ENCODE measurements at places on chromosomes 13 and 19.

GRCh38 chr19:45250216-45250831 lies 747 bp upstream of the MARK4 start:
- DNase-seq: no peak

GRCh38 chr13:20702915-20703779 lies at the start of gene IL17D:
IL17D (plus strand) TSS chr13:20703699; CDS start chr13:20704002, 303 bp downstream.
- DNase-seq: peak; percentile 40

- no peak for DNase-seq
Observed at GRCh38 chr19:5156231-5156986, 184.2 kb downstream of the PTPRS start.

DNA sequence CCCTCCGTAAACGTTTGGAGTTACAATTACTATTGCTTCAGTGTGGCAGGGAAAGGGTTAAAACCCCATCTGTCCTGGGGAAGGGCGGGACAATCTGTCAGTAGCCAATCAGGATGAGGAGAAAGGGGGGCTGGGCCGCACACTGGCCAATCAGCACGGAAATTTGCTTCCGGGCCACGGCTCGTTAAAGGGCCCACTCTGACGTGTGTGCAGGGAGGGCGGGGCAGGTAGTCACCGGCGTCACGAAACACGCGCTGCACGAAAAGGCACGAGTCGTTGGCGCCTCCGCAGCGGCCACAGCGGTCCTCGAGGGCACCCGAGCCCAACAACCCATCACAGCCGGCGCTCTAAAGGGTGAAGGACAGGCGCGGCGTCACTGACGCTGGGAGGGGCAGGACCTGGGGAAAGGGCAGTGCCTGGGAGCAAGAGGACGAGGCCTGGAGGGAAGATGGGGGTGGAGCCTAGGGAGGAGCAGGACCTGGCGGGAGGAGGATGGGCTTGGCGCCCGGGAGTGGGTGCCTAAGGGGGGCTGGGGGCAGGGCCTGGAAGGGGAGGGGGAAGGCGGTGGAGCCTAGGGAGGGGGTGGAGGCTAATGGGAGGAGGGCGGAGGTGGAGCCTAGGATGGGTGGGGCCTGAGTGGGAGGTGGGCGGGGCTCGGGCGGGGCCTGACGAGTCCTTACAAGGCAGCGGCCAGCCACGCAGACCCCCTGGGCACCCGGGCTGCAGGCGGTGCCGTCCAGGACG lies 4.9 kb downstream of the ADAMTSL5 start:
- DNase-seq: peak; percentile 85

- peak; percentile 97 for DNase-seq
Observed at GRCh38 chr19:50329146-50329925, at the start of gene KCNC3. KCNC3 (minus strand) TSS chr19:50329377; CDS start chr19:50329082, 295 bp downstream.

DNA sequence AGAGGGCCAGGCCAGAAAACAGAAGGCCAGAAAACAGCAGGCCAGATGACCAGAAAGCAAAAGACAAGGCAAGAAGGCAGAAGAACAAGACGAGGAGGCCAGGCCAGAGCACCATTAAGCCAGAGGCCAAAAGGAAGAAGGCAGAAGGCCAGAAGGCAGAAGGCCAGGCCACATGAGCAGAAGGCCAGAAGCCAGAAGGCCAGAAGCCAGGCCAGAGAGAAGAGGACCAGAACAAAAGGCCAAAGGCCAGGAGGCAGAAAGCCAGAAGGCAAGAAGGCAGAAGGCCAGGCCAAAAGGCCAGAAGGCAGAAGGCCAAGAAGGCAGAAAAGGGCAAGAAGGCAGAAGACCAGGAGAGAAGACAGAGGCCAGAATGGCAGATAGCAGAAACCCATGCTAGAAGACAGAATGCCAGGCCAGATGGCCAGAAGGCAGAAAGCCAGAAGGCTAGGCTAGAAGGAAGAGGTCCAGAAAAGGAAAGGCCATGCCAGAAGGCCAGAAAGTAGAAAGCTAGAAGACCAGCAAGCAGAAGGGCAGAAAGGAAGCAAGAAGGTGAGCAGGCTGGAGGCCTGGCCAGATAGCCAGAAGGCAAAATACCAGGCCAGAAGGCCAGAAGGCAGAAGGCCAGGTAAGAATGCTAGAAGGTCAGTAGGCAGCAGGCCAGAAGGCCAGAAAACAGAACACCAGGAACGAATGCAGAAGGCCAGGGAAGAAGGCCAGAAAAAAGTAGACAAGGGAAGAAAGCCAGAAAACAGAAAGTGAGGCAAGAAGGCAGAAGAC lies 187.6 kb downstream of the TUBA3C start:
- DNase-seq: no peak
